Hypothalamus (tissue), 51 donors: ENCODE measurements at places on chromosomes 6 and 20.

DNA sequence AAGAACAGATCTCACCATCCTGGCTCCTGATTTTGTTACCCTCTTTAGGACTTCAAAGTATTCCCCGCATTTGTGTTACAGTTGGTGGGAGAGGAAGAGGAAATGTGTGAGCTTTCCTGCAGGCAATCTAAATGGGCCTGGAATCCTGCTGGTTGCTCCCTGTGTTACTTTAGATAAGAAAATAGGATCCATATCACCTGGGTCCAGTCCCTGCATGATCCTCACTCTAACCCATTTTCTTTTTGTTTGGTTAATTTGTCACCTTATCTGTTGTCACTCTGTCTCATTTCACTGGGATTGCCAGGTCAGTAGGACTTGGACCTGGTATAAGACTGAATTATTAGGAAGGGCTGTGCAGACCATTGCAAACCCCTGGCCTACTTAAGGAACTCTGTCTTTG is 175.9 kb upstream of the GJE1 start:
- no peak for DNase-seq

DNA sequence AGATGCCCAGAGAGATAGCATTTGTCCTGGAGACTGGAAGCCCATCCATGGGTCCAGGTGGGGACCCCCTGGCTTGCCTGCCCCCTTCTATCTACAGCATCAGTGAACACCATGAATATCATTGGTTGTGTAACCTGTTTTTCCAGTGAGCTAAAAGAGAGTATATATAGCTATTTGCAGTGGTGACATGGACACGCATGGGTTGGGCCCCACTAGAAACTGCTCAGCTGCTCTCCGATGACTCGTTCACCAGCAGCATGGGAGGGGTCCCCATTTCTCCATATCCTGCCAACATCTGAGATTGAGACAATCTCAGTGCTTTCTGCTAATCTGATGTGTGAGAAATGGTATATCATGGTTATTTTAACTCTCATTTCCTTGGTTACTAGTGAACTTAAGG is 4.0 kb upstream of the ZC3H12D start:
- no peak for DNase-seq

GRCh38 chr20:7742479-7742878 is 197.8 kb downstream of the HAO1 start:
- no peak for DNase-seq

DNA sequence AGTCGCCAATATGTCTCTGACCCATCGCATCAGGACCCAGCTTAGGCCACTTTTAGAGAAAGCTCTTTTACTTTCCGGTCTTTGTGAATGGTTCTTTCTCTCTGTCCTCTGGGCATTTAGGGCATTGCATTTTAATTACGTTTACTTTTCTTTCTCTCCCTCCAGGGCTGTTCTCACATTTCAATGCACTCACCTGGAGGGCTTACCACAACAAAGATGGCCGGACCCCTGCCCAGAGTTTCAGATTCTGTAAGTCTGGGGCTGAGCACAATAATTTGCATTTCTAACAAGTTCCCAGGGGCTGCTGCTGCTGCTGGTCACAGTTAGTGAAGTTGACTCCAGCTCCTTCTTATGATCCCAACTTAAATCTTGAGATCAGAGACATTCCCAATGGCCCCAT is 3.0 kb downstream of the ANKRD66 start:
- DNase-seq, result no peak

DNA sequence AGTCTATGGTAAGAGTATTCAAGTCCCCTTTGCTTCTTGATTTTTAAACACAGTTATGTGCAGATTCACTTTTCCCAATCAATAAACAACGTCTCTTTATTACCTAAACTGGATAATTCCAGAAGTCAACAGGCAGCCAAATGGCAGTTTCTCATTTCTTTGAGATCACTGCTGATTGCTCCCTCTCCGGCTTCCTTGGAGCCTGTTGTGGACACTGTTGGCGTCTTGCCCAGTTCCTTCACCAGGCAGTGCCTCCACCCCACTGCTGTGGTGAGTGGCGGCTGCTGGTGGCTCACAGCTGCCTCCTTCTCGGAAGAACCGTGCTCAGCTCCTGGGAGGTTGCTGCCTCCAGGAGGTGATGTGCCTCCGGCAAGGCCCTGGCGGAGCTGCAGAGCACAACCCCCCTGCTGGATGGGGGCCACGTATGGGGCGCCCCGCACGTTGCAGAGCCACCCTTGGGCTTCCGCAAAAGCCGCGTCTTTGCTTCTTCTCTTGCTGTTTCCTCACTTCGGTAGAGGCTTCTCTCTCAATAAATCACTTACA is 105.1 kb upstream of the CNKSR3 start:
- DNase-seq, result no peak

DNA sequence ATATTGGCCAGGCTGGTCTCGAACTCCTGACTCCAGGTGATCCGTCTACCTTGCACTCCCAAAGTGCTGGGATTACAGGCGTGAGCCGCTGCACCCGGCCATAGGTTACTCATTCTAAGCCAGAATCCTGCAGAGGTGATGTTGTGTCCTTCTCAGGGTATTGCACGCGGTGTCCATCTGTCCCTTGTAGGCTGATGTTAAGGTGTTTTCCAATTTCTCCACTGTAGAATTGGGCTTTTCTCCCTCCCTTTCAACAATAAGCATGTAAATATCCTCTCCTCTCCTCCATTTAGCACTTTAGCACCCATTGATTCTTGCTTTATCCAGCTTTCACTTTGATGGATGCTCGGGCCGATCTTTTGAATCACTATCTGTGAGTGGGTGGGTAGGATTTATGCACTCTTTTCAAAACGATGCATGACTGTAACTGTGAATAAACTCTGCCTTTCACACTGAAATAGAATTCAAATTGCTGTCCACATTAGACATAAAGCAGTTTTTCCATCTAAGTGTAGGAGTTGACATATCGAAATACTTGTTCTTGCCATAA is 52.6 kb downstream of the ZBTB2 start:
- no peak for DNase-seq

DNA sequence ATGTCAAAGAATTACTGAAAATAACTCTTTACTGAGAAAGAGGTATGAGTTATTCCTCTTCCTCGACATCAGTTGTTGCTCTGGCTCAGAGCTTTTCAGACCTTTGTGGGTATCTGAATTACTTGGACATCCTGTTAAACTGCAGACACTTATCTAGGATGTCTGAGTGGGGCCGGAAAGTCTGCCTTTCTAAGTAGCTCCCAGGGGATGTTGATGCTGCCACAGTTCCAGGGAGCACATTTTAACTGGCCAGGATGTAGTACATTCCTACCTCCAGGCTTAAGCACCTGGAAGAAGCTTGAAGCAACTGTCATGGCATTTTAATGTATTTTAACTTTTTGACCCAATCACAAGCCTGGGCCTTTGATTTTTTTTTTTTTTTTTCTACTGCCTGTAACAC is 265.8 kb upstream of the PLCB4 start:
- no peak for DNase-seq

- DNase-seq, result no peak
These were observed 136.3 kb downstream of the ZMYND8 start for GRCh38 chr20:47220161-47220582.

DNA sequence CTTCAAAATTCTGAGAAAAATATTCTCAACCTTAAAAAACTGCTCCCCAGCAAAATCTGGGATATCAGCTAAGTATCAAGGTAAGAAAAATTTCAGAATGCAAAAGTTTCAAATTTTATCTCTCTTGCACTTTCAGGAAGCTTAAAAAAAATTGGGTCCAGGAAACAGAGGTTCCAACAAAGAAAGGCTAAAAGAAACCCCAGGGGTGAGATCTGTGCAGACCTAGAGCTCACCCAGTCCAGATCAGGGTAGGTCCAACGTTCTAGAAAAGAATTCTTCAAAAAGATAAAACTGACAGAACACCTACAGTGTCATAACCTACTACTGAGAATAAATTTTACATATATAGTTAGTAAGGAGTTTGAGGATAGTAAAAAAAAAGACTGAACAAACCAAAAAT is 23.5 kb downstream of the ILRUN start:
- no peak for DNase-seq

DNA sequence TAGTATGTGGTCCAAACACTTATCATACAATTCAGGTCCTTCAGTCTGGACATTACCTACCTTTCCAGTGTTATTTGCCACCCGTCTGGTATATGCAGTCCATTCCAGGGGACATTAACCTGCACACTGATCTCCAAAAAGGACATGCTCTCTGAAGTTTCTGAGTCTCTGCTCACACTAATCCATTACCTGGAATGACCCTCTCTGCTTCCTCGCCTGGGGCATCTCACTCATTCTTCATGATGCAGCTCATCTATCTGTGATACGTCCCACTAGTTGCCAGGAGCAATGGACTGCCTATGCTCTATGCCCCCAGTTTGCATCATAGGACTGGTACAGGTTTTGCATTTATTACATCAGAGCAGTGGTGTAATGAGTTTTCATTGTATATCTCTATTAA is 5.9 kb upstream of the TUBB2B start:
- no peak for DNase-seq

DNA sequence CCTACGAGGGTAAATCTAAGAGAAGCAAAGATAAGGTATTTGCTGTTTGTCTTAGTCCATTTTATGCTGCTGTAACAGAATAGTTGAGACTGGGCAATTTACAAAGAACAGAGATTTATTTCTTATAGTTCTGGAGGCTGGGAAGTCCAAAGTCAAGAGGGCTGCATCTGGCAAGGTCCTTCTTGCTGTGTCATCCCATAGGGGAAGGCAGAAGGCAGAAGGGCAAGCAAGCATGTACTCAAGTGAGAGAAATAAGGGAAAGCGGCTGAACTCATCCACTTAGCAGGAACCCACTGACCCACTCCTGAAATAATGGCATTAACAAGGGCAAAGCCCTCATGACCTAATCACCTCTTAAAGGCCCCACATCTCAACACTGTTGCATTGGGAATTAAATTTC is 102.7 kb downstream of the AGPAT4 start:
- no peak for DNase-seq

DNA sequence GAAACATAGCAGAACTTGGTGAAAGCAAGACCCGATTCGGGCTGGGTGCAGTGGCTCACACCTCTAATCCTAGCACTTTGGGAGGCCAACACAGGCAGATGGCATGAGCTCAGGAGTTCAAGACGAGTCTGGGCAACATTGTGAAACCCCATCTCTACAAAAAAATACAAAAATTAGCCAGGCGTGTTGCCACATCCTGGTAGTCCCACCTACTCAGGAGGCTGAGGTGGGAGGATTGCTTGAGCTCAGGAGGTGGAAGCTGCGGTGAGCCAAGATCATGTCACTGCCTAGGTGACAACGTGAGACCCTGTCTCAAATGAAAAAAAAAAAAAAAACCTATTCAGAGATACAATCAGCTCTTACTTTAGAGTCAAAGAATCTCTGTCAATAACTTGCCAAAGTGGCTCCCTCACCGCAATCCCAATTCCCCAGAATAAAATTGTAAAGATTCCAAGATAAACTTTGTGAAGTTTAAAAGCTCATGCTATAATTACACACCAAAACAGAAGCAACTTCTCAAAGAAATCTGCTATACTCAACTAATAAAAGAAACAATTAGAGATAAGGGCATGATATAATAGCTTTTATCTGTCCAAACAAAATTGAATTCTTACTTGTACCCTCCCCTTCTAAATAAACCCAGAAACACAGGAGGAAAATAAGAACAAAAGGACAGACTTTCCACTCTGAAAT is 33.6 kb downstream of the CDK19 start:
- no peak for DNase-seq

DNA sequence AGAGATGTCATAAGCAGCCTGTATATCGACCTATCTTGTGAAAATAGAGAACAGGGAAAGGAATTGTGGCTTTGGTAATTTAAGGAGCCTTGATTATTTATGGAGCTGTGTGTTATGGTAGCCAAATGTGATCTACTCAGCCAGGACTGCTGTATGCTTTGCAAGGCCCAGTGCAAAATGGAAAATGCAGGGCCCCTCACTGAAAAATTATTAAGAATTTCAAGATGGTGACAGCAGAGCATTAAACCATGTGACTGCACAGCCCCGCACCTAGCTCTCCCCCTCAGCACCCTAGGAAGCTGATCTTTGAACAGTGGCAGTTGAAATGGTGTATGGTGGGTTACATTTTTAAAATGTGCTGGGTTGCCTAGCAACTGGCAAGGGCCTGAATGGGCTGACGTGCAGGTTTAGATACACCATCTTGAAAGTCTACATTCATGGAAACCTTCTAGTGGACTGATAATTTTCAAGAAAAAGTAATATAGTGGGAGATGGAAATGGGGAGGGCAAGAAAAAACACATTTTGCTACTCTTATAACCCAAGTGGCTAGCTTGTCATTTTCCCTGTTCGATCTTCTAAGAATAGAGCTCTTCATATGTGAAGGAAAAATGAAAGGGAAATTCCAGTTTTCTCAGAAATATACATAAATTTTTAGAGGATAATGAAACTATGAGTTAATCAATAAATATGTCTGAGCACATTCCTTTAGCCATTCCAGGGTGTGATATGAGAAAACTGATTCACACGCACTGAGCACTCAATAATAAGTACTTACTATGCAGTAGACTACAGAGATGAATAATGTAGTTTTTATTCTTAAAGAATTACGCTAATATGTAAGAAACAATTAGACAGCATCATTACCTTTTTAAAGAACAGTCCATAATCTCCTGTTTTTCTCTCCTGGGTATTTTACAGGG is 208.0 kb downstream of the ARHGAP18 start:
- no peak for DNase-seq

GRCh38 chr6:147063469-147064031 is 140.7 kb upstream of the STXBP5 start:
- no peak for DNase-seq

GRCh38 chr20:24141111-24141510 is 152.5 kb upstream of the GGTLC1 start:
- no peak for DNase-seq

DNA sequence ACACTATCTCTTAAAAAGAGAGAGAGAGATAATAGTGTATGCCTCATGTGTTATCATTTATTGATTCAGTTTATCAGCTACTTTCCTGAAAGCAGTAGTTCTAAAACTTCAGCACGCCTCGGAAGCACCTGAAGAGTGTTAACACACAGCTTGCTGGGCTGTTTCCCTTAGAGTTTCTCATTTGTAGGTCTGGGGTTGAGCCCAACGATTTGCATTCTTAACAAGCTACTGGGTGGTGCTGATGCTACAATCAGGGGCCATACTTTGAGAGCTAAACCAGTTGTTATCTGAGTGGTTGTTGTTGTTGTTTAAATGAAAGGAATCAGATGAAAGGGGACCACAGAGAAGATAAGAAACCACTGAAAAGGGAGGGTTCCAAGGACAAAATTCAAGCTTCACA is 32.6 kb downstream of the SIM1 start:
- DNase-seq, result no peak

- peak; percentile 13 for DNase-seq
These were observed 79.8 kb downstream of the NFATC2 start for GRCh38 chr20:51462566-51463276.

GRCh38 chr6:121806116-121806515 is 370.7 kb downstream of the GJA1 start:
- no peak for DNase-seq

- no peak for DNase-seq
These were observed 39.7 kb downstream of the BCL2L1 start for GRCh38 chr20:31682927-31683326.

- no peak for DNase-seq
These were observed 4.9 kb upstream of the RNF24 start for GRCh38 chr20:4020256-4020655.

GRCh38 chr20:57473246-57474048 is 51.5 kb downstream of the CTCFL start:
- DNase-seq, result no peak

GRCh38 chr6:12119085-12119588 is 107.0 kb downstream of the HIVEP1 start:
- DNase-seq, result no peak

GRCh38 chr6:15527838-15528617 is 134.8 kb downstream of the DTNBP1 start:
- DNase-seq, result no peak
